ENCODE measurements at places on chromosomes 5 and 9.

- DNase-seq = no peak
Measured at GRCh38 chr9:77946969-77947620, 84.5 kb downstream of the GNAQ start.

- no peak for DNase-seq
Measured at GRCh38 chr9:111436571-111436970, 47.6 kb downstream of the ECPAS start.

- DNase-seq = no peak
Measured at GRCh38 chr5:33079548-33079947, 361.2 kb upstream of the TARS1 start.

DNA sequence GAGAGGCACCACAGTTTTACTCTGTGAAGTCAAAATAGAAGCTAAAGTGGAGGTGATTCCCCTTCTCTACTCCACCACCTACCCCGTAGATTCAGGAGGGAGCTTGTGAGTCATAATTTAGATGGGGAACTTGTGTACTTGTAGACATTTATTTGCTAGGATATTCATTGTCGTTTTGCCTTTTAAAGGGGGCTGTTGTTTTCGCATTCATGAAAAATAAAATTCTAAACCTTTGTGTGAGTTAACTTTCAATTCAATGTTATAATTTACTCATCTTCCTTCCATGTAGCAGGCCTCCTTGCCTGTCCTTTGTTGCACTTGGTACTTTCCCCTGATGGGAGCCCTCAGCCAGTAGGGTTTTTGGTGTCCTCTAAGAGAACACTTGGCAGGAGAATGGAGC is 22.0 kb downstream of the SECISBP2 start:
- DNase-seq = no peak

GRCh38 chr5:78483809-78484521 is 123.5 kb downstream of the SCAMP1 start:
- peak; percentile 51 for DNase-seq

DNA sequence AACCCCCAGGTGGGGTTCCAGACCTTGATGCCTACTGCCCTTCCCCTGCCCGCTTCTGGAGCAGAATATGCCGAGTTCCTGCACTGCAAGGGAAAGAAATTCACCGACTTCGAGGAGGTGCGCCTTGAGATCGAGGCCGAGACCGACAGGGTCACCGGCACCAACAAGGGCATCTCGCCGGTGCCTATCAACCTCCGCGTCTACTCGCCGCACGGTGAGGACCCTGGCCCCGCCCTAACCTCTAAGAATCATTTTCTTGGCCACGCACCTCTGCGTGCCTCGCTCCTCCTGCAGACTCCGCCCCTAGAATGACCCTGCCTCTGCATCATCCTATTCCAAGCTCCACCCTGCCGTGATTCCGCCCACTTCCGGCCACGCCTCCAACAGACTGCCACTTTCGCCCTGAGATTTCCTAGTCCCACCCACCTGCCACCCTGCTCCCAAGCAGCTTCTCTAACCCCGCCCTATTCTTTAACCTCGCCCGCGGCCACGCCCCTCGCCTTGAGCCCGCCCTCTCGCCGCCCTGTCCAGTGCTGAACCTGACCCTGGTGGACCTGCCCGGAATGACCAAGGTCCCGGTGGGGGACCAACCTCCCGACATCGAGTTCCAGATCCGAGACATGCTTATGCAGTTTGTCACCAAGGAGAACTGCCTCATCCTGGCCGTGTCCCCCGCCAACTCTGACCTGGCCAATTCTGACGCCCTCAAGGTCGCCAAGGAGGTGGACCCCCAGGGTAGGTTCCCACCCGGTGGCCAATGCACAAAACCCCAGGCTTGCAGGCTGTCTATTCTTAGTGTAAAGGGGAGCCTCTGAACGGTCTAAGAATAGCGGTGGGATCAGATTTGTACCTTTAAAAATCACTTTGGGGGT is 15.6 kb downstream of the DNM1 start:
- peak; percentile 44 for DNase-seq
